ENCODE measurements at places on chromosomes 1 and 21. TPM values are rescaled to one million over a fixed set of nuclear protein-coding genes. Genes with fewer than 3 reads are reported as not detected.

GRCh38 chr1:26277719-26278118 lies 2.2 kb upstream of the SH3BGRL3 start:
- DNase-seq: no peak

- DNase-seq: no peak
These were observed 66.1 kb upstream of the AKT3 start for GRCh38 chr1:243916160-243916559.

GRCh38 chr1:181718034-181718433 lies 234.7 kb downstream of the CACNA1E start:
- DNase-seq: no peak

KCNE2 gene
- not detected for total RNA-seq

GRCh38 chr1:112673592-112674439 lies 643 bp upstream of the MOV10 start:
- DNase-seq: peak; percentile 56

GRCh38 chr1:229857585-229857984 lies 209.5 kb upstream of the GALNT2 start:
- DNase-seq: no peak

ZFP69B gene
- total RNA-seq: 1.1 TPM

ADORA1 gene
- 19.9 TPM for total RNA-seq

ARHGEF19 gene
- 4.7 TPM for total RNA-seq

GRCh38 chr1:199982606-199983005 lies 44.9 kb upstream of the NR5A2 start:
- DNase-seq: no peak
